ENCODE measurements at places on chromosomes 12 and 14.

- no peak for DNase-seq
Observed at GRCh38 chr14:49926803-49927202, 33.9 kb downstream of the ARF6 start.

GRCh38 chr14:100155049-100155621 lies 4.3 kb downstream of the DEGS2 start:
- no peak for DNase-seq

GRCh38 chr14:56413721-56414120 lies 165.9 kb upstream of the TMEM260 start:
- DNase-seq, result no peak

DNA sequence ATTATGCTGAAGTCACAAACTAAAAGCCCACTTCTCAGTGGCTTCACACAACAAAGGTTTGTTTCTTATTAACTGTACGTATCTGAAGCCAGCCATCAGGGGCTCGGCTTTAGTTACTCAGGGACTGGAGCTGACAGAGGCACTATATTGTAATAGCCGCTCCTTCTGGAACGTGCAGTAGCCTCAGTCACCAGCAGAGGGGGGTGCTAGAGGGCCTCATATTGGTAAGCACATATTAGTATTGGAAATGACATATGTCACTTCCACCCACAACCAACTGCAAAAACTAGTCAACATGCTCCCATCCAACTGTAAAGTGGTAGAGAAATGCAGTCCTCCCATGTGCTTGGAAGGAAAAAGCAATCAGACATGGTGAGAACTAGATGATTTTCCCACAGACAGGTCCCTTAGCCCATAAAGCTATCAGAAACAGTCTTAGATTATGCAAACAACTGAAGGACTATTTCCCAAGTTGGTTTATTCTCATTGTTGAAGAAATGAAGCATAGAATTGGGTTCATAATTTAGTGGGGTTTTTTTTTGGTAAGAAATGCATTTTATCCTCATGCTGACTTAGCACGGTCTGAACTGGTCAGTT lies 183.6 kb upstream of the G2E3 start:
- peak; percentile 48 for DNase-seq

GRCh38 chr12:96155781-96156180 lies 38.4 kb upstream of the ELK3 start:
- DNase-seq, result no peak

DNA sequence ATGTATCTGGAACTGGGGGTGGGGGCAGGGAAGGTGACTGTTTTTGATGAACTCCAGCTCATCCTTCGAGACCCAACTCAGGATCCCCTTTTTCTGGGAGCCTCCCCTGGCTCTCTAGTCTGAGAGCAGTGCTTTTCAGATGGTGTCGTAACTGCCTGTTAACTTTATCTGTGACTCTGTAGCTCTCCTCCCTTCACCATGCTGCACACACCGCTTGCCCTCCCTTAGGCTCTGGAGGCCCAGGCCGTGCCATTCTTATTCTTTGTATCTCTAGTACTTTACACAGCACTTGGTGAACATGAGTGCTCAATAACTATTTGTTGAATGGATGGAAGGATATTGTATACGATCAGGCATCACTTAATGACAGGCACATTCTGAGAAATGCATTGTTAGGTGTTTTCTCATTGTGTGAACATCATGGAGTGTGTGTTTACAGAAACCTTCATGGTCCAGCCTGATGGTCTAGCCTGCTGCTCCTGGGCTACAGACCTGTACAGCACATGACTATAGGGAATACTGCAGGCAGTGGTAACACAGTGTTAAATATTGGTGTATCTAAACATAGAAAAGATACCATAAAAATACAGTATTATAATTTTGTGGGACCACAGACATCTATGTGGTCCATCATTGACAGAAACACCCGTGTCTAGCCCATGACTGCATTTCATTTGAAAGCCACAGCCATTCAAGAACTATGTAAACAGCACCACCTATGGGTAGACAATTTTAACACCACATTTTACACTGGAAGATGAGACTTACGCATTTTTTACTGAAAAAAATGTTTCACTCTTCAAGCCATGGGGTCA lies 91.8 kb downstream of the EML1 start:
- DNase-seq, result no peak

DNA sequence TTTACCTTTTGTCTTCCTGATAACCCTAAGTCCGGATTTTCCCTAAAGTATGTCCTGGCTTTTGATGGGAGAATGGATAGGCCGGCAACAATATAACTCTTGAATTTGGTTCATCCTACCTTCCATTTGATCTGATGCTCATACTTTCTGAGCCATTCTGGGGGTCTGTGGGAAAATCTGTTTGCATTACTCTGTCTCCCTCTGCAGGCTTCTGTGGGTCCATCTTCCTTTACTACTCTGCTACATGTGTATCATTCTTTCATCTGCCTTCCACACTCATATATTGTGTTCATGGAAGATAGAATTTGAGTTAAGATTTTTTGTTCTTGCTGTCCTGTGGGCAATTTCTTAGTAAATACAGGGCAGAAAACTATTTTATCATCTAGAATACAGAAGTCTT lies 101.5 kb downstream of the NAV3 start:
- no peak for DNase-seq
